Left hindlimb (tissue), 1 donor: ENCODE measurements at places on chromosomes 3 and 15.

DNA sequence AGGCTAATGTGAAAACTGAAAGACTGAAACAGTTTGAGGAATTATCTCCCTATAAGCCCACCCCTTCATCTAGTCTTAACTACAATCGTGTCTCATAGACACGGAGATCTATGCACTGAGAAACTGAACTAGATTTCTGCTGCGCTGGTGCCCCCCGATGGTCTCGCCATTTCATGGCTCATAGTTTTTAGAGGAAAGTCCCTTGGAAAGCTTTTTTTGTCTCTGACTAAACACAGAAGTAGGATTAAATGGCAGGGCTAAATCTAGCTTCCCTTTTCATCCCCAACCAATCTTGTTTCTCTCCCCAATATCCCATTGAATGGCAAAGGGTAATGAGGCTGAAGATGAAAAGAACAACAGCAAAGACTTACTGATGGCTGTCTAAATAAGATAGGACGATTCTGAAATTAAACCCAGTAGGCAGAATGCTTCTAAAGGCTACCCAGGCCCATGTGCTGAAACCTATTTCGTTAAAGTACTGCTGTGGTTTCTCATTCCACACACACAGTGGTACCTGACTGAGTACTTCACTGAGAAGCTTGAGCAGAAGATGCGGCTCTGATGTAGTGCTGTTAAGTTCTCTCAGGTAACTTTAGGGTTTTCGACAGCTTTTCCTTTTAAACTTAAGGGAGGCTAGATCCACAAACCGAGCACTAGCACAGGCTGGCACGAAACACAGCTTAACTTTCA lies 142.7 kb downstream of the GADL1 start:
- DNase-seq = peak; percentile 52

GRCh38 chr3:25177041-25177440 lies 251.0 kb upstream of the RARB start:
- DNase-seq = no peak

DNA sequence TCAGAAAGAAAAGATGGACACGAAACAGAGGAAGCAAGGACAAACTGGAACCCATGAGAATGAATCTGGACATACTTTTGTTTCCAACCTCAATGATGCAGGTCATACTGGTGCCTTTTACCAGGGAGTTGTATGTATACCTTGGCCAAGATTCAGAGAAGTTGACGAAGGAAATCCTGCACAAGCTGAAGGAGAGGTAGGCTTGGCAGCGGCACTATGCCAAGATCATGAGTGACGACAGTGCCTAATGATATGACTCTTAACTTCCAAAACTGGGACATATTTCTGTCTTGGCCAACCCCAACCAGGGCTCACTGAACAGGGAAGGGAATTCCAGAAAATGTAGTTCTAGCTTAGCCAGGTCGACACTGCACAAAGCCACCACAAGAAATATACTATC lies 149.2 kb upstream of the SLCO3A1 start:
- no peak for DNase-seq

- no peak for DNase-seq
These were observed 899.8 kb downstream of the MCTP2 start for GRCh38 chr15:95131131-95131556.

GRCh38 chr3:97712919-97713318 lies 51.6 kb upstream of the ARL6 start:
- DNase-seq = no peak

DNA sequence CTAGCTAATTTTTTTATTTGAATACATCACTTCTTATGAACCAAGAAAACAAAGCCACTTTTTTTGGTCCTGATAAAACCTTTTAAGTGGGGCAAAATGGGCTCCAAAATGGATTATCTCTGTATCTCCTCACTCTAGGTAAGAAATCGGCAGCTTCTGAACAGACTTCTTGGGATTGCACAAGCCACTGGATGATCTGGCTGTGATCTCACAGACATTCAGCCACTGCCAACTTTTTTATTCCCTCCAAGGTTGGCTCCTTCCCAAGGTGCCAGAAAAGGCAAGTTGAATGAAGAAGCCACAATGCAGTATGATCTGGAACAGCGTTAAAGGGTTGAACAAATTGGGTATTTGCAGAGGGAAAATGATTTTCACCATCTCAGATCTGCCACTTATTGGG lies 73.2 kb downstream of the PRICKLE2 start:
- no peak for DNase-seq

DNA sequence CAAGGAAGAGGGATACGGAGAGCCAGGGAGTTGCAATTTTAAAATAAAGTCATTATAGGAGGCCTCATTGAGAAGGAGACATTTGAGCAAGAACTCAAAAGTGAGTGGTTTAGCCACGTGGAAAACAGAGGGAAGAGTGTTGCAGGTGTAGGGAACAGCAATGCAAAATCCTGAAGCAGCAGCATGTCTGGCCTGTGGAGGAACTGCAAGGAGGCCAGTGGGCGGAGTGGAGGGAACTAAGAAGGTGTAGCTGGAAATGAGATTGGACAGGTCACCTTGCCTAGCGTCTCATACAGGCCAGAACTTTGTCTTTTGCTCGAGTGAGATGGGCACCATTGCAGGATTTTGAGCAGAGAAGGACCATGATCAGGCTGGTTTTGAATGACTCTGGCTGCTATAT lies 34.9 kb downstream of the SAXO2 start:
- no peak for DNase-seq

DNA sequence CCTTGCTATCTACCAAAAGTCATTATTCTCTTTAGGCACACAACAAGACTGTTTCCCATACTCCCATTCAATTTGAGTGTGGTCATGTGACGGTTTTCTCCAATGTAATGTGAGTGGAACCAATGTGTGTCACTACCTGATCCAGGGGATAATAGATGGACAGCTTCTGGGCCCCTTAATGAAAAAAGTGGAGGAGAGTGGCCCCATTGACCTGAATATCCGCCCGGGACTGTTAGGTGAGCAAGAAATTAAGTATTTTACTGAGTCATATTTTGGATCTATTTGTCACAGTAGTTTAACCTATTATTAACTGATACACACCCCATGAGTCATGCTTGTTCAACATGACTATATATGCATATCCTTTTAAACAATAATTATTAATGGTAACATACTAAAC lies 15.1 kb upstream of the ARID3B start:
- DNase-seq = no peak

DNA sequence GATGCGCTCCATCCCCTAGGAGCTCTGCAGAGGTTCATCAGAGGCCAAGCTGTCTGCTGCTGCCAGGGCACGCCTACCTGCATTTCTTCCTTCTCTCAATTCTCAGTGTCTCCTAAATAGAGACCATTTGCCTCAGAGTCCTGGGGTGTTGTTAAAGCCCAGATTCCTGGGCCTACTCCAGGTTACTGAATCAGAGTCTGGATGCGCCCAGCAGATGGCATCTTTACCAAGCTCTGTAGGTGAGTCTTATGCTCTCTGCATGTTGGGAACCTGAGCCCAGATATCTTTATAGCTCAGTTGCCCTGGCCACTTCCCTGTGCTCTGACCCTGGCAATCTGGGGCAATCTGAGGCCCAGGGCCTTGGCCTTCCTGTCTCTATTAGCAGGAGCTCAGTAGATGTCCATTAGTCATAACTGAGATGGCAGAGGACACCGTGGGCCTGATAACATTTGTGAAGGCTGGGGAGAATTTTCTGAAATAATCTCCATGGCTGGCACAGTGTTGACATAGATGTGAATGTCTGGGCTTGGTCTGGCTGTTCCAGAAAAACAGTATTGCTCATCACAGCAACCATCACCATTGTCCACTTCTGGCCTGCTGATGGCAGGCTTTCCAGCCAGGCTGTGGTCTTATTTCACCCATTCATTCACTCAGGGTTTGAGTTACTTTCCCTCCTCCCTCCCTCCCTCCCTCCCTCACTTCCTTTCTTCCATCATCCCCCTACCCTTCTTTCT lies 13.3 kb upstream of the RBP1 start:
- DNase-seq = no peak

DNA sequence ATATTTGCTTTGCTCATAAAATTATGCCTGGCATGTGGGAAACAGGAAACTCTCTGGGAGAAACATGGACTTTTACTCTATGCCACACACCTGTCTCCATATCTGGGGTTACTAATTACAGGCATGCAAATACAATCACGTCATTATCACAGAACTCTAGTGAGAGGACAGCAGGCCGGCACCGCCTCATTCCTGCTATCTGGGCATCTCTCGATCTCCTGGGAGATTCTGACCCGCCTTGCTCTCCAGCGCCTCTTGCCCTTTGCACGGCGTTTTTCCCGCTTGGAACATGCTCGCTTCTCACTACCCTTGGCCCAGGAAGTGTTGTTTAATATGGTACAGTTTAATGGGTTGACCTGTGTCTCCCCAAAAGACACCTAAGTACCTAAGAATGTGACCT lies 45.4 kb upstream of the PARL start:
- no peak for DNase-seq

DNA sequence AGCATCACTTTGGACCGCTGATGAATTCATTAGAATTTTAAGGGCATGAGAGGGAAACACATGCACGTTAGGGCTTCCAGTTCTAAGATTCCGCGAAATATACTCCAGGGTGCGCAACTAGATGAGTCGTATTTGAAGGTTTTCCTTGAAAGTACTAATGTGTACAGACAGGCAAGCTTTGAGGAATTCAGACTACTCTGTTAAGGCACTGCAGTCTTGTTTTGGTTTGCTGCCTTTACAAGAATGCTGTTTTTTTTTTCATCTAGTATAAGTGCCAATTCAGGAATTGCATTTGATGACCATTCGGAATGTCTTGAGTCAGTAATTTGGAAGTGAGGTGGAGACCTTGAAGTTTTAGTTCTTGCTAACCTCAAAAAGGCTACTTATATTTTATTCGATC lies 19.1 kb downstream of the TRNT1 start:
- DNase-seq = no peak

GRCh38 chr3:64892671-64893309 lies 205.0 kb upstream of the ADAMTS9 start:
- no peak for DNase-seq
